ENCODE measurements at places on chromosomes 4 and X. TPM values are rescaled to one million over a fixed set of nuclear protein-coding genes. Genes with fewer than 3 reads are reported as not detected.

GALNT7 gene
- 40.0 TPM for polyA plus RNA-seq

DNA sequence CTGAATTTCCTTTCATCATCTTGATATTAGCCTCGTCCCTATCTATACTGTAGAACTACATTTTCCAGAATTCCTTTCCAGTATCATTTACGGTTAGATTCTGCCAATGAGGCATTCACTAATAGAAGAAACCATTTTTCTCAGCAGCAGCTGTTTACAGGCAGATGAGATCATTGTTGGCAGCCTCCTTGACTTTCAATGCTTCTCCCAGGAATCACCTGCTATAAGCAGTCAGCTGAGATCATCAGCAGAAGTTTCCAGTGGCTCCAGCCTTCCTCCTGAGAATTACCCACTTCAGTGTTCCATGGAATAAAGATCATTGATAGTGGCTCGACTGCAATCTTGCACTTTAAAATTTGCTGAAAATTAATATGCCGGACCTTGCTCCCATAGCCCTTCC lies 157.3 kb upstream of the TET2 start:
- DNase-seq = no peak

- no peak for DNase-seq
These were observed 39.3 kb upstream of the NHSL2 start for GRCh38 chrX:71871367-71871766.

- no peak for DNase-seq
These were observed 40.4 kb upstream of the PPP1R2C start for GRCh38 chrX:42818151-42818921.

DNA sequence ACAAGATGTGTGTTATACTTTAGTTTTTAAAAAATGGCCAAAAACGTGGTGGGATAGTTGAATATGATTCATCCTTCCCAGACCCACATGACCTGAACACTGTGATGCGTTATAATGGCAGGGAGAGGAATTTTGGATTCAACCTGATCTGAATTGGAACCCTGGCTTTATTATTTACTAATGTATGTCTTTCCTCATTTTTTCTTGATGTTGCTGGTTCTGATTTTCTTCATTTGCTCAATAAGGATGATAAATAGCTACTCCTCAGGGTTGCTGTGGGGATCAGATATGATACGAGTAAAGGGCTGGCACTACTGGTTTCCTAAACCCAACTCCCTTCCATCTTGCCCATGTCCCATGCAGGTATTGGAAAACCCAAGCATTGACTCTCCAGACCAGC lies 24.2 kb upstream of the ACSL1 start:
- DNase-seq = no peak

GRCh38 chrX:20507901-20508620 lies 241.4 kb upstream of the RPS6KA3 start:
- no peak for DNase-seq

GRCh38 chr4:168694667-168695066 lies 197.8 kb downstream of the PALLD start:
- peak; percentile 82 for DNase-seq

DNA sequence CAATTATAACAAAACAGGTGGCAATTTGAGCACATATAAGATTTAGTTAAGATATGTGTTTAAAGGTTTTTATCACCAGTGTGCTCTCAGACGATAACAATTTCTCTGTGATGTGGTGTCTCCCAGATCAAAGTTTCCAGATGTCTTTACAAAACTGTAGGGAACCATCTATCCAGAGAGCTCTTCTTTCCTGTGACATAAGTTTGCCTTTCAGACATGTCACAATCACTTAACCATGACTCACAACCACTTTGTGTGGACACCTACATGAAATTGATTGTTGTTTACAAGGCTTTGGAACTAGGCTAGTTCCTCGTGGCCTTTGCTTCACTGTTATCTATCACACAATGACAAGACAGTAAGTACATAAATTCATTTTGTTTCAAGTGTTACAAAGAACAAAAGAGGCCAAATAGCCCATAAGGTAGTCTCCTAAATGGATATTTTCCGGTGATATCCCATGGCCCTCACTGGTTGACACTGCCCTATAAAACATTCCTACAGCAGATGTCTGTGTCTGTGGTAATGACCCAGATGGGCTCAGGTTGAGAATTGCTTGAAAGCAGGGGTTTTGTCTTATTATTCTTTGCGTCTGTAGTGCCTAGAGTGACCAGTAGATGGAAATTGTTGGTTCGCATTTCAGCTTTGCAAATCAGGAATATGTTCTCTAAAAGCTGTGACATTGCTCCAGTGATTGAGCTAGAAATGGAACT lies 297.8 kb upstream of the FAM241A start:
- DNase-seq = no peak

GRCh38 chr4:171621646-171622045 lies 191.6 kb upstream of the GALNTL6 start:
- no peak for DNase-seq

CPZ gene
- 20.5 TPM for polyA plus RNA-seq

- DNase-seq = no peak
These were observed 160.2 kb upstream of the KLF3 start for GRCh38 chr4:38503689-38504395.

LAMP2 gene
- 133 TPM for polyA plus RNA-seq
